ENCODE measurements at places on chromosomes 6 and 20. TPM values are rescaled to one million over a fixed set of nuclear protein-coding genes. Genes with fewer than 3 reads are reported as not detected.

- no peak for DNase-seq
Measured at GRCh38 chr6:79180052-79180451, 54.4 kb downstream of the HMGN3 start.

SYNGAP1 gene
- 18.7 TPM for total RNA-seq

DNA sequence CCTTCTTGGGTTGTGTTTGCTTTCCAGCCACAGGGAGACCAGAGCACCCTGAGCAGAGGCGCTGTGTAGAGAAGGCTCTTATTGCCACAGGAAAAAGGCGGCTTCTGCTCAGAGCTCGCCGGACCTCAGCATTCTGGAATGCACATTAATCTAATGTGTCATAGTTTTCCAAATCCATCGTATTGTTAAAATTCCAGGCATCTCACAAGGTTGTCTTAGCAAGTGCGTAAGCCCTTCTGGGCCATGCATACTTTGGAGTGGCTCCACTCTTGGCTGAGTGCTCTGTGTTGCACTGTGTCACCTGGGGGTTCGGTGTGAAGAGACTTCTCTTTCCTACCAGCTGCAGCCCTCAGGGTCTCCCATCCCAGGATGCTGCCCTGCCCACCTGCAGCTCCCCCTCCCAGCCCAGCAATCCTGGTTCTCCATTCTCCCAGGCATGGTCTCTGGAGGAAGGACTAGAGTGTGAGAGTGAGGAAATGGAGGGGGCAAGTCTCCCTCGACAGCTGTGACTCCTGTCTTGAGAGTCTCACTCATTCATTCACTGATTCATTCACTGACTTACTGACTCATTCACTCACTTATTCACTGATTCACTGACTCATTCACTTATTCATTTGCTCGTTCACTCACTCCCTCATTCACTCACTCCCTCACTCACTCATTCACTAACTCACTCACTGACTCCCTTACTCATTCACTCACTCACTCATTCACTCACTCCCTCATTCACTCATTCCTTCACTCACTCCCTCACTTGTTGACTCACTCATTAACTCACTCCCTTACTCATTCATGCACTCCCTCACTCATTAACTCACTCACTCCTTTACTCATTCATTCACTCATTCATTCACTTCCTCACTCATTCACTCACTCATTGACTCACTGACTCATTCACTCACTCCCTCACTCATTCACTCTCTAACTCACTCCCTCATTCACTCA, 83.7 kb upstream of the MPC1 start:
- DNase-seq = peak; percentile 70

GRCh38 chr6:132310921-132311320, 90.4 kb downstream of the MOXD1 start:
- DNase-seq = no peak

- DNase-seq = no peak
Measured at GRCh38 chr20:32218156-32218900, 10.6 kb downstream of the POFUT1 start.

BCAS4 gene
- total RNA-seq = not detected

DNA sequence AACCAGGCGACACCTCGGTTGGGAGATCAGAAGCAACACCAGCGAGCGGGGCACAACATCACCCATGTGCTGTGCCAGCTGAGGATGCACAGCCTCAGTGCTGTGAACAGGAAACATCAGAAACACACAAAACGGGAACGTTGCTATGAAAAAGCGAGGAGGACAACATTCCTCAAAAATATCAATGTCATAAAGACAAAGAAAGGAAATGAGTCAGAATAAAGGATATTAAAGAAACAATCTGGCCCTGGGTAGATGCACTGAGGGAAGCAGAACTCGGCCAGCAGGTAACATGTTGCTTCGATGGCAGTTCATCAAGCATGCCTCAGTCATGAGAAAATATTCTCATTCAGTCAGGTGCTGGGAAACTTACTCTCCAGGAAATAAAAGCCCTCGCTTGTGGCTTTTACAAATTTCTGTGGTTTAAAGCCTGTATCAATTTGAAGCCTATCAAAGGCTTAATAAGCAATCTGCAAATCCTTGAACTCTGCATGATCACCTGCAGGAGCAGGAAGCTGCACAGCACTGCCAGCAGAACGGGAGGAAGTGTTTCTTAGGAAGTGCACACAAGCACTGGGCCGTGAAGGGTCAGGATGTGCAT, 77.5 kb downstream of the GINS1 start:
- DNase-seq = no peak

KHDC1L gene
- total RNA-seq = not detected

DNA sequence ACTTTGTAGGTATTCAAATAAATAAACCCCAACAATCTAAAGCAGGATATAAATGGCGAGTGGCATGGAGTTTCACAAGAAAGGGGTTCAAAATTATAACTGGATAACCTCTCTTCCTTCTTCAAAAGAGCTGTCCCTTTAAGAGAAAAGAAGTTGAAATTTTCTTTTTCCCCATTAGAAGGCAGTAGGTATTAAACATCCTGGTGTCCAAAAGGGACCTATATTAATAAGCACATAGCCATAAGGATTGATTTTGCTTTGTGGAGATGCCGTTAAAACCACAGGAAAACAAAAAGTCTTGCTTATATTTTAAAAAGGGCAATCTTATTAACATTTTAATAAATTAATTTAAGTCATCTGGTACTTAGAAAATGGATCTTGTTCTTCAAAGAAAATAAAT, 76.5 kb downstream of the LYRM4 start:
- DNase-seq = no peak

- no peak for DNase-seq
Measured at GRCh38 chr6:111228094-111228493, 140.8 kb downstream of the SLC16A10 start.

DNA sequence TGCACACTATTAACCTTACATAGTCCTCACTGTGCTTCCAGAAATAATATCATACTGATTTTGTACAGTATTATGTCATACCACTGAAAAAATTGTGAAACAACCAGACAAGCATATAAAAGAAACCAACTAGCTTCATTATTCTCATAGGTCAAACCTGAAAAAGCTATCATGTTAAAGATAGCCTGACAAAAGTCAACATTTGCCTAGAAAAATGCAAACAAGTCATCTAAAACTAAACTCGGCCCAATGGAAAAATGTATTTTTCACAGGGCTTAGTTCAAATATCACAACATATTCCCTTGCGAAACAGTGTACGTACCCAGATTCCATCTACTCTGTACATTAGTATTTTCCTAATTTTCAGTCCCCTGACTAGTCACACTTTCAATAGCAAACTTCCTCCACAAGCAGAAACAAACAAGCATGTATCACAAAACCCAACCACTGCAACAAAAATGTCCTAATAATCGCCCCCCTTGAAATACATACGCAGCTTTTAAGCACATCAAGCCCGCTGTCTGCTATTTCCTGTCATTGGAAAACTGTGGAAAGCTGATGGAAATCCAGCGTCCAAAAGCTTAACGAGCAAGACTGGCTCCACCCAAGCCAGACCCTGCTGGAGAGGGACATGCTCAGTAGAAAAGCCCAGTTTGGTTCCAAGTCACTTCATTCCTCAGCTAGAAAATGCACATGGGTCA, 93.1 kb downstream of the EPB41L2 start:
- no peak for DNase-seq

HEY2 gene
- total RNA-seq = 1.3 TPM

DNA sequence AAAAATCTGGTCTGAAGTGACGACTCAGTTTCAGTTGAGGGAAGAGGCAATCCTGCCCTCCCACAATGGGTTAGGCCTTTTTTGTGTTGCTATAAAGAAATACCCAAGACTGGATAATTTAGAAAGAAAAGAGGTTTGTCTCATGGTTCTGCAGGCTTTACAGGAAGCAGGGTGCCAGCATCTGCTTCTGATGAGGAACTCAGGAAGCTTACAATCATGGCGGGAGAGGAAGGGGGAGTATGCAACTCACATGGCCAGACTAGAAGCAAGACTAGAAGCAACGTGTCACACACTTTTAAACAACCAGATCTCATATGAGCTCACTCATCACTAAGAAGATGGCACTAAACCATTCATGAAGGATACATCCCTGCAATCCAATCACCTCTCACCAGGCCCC, 529.3 kb downstream of the KIF16B start:
- no peak for DNase-seq

MLN gene
- total RNA-seq = not detected

ARID1B gene
- 183 TPM for total RNA-seq

- no peak for DNase-seq
Measured at GRCh38 chr6:85472744-85473143, 22.9 kb downstream of the NT5E start.

HLA-DOA gene
- 3.9 TPM for total RNA-seq

TRAPPC3L gene
- total RNA-seq = not detected

- no peak for DNase-seq
Measured at GRCh38 chr20:20772497-20773085, 60.1 kb upstream of the RALGAPA2 start.

- DNase-seq = peak; percentile 40
Measured at GRCh38 chr20:59469267-59470252, 134.8 kb upstream of the PHACTR3 start.

DNA sequence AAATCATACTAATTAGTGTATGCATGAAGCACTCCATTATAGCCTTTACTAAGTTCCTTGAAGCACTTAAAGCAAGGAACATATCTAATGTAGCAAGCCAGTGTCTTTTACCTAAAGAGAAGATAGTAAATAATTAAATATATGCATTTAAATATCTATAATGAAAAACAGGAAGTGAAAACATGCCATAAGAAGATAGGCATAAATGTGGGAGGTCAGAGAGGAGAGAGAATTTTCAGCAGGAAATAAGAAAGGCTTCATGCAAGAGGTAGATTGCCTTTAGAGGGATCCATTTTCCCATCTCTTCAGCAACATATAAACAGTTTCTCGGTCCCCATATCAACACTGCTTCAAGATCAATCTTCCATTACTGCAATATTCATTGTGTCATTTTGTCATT, 599.8 kb downstream of the FRK start:
- DNase-seq = no peak

GRCh38 chr6:14743474-14744211, 502.2 kb upstream of the JARID2 start:
- peak; percentile 66 for DNase-seq

CCR6 gene
- 0.92 TPM for total RNA-seq

DNA sequence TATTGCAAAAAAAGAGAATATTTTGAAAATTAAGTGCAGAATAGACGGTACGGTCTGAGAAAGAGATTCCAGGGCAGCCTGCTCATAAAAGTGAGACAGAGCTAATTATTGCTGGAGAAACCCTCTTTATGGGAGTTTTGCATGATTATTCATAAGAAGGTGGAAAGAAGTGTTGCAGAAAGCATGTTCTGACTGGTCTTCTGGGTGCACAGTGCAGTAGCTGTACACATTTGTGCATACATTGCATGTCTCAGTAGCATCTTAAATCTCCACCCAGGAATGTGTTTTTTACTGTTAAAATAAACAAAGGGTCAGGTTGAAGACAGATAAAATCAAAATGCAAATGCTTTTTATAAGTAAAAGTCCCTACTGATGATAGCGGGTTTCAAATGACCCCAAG, 1813.6 kb upstream of the DEFB115 start:
- DNase-seq = no peak

GRCh38 chr6:161195386-161195785, 78.5 kb downstream of the AGPAT4 start:
- DNase-seq = no peak

PLN gene
- total RNA-seq = 2.3 TPM

DNA sequence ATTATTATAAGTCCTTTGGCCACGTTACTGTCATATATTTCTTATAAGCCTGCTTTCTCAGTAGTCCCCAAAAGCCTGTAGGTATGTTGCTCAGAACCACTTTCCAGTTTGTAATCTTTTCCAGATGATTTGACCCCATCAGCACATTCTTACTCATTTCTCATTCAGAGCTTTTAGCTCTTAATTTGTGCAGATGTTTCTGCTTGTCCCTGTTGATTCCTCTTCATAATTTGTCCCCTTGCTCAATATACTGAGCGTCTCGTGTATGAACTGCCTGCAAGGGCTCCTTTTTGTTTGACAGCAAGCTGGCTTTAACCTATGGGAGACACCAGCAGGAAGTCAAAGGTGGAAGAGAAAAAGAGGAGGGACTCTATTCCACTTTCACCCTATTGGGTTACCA, 733.8 kb upstream of the GJE1 start:
- DNase-seq = no peak

CDH4 gene
- total RNA-seq = under 0.01 TPM

DNA sequence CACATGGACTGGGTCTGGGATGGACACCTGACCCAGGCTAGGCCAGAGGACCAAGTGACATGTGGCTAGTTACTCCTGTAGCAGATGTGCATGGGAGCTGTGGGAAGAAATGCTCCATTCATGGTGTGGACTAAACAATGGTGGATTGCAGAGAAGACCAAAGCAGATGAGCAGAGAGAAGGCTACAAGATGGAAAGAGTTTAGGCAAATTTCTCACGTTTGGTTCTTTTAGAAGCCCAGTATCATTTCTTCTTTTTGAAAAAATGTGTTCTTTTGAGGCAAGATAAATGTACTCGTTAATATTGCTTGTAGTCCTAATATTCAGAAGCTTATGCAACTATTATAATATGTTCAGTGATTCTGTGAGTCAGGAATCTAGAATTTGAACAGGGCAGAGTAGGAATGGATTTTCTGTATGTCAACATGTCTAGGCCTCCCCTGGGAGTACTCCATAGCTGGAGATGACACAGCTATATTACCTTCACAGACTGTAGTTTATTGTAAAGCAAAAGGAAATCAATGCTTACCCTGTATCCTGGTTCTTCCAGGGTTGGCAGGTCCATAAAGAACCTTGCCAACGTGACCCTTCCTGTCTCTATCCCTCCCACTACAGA, 2.3 kb upstream of the BTN2A1 start:
- DNase-seq = no peak

DNA sequence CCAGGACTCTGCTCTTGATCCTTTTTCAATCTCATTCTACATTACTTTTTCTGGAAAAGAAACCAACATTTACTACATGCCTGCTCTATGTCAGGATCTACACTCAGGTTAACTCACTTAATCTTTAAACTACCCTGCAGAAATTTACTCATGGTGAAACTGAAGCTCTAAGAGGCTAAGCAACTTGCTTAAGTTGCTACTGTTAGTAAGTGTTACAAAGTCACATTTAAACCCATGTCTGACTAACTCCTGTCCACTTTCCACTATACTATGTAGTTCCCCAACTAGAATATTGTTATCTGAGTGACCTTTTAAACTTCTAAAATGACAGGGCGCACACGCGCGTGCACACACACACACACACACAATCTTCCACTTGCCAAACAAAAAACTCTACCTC, 5.0 kb downstream of the CEP162 start:
- no peak for DNase-seq

DNA sequence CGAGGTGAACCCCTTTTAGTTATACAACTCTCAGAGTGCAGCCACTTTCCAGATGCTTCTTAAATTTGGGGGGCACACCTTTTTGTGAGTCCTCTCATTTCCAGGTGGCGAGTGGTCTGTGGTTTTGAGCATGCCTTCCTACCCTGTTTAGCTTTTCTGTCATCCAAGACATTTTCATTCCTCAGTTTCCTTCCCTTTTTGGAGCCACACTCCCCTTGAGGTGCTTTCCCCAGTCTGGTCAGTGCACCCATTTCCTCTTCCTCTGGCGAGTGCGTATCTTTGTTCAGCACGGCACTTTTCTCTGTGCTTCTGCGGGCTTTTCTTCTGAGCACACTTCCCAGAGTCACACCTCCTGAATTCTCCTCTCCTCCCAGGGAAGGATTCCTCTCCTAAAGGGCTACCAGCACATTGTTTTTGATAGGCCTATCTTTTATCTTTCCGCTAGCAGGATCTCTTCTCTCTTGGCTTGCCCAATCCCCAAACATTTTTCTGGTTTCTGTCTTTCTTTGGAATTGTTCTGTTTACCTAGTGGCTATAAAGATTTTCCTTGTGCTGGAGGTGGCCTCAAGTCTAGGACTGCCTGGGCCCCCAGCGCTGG, 1.4 kb downstream of the PHF20 start:
- peak; percentile 54 for DNase-seq

SPDEF gene
- 28.0 TPM for total RNA-seq

APCDD1L gene
- total RNA-seq = not detected
